ENCODE measurements at places on chromosomes 7 and 10.

DNA sequence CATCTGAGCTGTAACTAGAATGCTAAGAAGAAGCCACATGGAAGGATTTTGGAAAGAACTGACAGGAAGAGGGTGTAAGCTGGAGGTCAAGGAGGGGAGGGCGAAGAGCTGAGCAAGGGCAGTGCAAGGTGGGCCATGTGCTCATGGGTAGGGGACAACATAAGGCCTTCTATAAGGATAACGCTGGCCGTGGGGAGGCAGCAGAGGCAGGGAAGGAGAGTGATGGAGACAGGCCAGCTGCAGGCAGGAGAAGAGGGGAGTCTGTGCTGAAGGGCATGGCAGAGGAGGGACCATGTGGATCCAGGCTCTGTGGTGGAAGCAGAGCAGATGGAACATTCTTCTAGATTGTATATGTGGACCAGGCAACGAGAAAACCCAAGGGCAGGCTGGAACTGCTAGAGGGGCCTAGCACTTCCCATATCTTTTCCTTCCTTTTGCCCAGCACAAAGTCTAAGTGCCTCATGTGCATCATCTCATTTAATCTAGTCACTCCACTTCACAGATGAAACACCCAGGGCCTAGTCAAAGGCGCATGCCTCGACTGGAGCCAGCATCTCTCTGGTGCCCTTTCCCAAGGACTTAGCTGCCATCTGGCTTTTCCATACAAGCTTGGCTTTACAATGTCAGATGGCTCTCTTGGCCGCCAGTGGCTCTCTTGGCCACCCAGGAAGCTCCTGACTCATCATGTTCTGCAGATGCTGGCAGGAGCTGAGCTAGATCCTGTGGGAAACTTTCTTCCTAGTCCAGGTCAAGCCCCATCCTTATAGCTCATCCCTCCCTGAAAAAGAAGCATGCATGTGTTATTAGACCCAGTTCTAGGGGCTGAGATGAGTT, 6.6 kb downstream of the LRRC18 start:
- DNase-seq: no peak

DNA sequence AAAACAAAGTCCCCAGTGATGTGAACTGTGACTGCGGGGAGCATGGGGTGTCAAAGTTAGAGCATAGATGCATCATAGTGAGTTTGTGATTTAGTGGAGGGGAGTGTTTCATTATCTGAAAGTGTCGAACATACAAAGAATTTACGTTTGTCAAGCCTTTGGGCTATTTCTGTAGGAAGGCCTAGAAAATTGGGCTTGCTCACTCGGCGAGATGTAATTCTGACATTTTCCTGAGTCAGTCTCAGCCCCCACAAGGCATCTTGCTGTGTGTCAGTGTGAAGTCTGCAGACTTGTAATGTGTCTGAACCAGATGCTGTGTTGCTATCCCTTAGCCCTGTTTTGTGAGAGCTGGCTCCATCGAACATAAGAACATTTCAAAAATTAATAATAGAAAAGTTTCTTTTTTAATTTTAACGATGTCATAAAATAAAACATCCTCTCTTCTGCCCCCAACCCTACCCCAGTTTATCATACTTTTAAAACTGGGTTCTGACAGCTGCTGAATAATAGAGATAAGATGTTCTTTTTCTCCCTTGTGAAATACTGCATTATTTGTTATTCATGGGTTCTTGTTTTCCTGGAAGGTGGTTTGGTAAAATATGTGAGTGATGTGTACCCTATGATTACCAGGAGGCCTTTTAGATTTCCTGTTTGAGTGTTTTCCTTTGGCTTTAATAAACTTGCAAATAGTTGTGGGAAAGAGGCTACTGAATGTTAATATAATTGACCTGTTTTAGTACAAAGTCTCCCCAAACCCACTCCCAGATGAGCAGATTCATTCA, 207.4 kb downstream of the GPR158 start:
- no peak for DNase-seq

DNA sequence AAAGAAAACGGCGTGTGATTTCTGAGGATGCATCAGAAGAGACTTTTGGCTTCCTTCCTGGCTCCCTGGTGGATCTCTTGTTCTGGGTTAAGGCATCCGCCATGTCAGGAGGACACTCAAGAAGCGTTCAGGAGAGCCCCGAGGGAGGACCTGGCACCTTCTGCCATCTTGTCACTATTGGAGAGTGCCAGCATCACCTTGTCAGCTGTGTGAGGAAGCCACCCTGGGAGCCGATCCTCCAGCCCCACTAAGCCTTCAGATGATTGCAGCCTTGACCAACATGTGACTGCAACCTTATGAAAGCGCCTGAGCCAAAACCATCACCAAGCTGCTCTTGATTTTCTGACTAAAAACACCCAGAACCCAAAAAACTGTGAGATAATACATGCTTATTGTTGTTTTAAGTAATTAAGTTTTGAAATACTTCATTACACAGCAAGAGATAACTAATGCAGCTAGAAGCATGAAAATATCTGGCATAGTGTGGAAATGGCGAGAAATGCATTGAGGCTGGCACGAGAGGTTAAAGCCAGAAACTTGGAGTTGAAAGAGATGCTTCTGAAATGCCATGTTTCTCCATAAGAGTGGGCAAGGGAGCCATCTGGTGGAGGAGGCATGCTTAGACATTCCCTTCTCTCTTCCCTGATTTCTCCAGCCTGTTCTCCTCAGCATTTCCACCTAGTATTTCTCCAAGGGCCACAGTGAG, 5.4 kb upstream of the ZFYVE27 start:
- peak; percentile 17 for DNase-seq

- DNase-seq: no peak
Measured at GRCh38 chr10:70832852-70833528, 17.2 kb downstream of the SGPL1 start.

- no peak for DNase-seq
Measured at GRCh38 chr7:2242541-2243429, 759 bp downstream of the NUDT1 start.

GRCh38 chr7:154591544-154591943, 411.4 kb downstream of the PAXIP1 start:
- no peak for DNase-seq

DNA sequence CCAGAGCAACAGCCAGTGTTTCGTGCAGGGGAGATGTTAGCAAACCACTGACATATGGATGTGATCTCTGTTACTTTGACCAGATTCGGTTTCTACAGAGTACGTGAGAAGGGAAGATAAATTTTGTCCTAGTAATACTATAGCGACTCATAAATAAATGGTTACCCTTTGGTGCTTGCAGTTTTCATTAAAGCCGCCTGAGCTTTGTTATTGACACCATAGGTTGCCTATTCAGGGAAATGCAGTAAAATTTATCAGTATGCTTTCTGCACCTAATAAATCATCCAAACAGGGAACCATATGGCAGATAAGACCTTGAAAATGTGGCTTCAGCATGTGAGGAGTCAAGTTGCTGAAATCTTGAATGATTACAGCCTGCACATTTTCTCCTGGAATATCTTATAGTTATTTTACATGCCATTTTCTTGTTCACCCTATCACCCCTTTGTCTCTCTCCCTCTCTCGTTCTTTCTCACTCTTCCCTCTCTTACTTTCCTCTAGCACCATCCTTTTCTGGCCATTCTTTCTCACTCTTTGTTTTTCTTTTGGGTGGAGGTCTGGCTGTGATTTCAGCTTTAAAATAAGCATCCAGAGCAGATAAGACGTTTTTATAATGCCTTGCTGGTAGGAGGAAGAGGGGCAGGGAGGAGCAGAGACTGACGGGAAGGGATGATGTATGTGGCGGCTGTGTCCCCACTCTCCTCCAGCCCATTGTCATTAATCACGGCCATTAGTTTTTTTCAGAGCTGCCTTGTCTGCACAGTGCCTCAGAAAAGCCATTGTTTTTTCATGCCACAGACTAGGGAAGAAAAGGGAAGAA, 182.5 kb downstream of the LRMDA start:
- DNase-seq: no peak

- DNase-seq: no peak
Measured at GRCh38 chr10:43401627-43402026, 7.4 kb downstream of the HNRNPF start.

DNA sequence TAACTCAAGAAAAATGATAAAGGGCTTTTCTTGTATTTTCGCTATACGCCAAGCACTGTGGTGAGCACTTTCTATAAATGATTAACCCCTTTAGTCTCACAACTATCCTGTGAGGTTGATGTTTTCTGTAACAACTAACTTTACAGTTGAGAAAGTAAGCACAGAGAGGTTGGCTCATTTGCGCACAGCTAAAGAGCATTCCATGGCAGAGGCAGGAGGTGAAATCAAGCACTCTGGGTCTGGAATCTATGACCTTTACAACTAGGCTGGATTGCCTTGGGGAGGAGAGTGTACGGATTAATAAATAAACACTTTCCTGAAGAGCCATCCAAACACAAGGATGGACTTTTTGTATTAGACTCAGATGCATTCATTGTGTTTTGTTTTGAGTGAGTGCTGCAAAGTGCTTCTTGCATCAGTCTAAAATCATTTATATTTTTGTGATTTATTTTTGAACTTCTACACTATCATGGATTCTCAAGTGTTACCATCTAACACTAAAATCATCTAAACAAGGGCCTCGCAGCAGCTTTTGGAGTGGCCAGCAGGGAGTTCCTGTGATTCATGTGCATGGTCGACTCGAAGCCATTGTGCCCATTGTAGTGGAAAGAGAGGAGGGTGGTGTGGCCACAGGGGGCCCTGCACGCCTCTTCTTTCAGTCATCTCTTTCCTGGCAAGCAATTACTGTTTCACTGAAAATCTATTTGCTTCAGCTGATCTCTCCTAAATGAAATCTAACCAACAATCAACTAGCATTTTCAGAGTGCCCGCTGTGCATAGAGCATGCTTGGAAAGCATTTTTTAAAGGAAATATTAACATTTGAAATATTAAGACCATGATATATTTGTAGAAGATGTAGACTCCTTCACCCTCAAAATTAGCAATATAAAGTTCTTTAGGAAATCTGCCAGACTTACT, 633.4 kb upstream of the COBL start:
- no peak for DNase-seq

- no peak for DNase-seq
Measured at GRCh38 chr7:54556121-54556520, 13.9 kb downstream of the VSTM2A start.

GRCh38 chr10:4147245-4147644, 362.2 kb upstream of the KLF6 start:
- no peak for DNase-seq

- DNase-seq: no peak
Measured at GRCh38 chr7:94616855-94617254, 39.1 kb downstream of the SGCE start.

- no peak for DNase-seq
Measured at GRCh38 chr10:123567984-123568739, 98.0 kb upstream of the GPR26 start.

GRCh38 chr7:65250697-65251395, 122.8 kb upstream of the ZNF92 start:
- DNase-seq: no peak

DNA sequence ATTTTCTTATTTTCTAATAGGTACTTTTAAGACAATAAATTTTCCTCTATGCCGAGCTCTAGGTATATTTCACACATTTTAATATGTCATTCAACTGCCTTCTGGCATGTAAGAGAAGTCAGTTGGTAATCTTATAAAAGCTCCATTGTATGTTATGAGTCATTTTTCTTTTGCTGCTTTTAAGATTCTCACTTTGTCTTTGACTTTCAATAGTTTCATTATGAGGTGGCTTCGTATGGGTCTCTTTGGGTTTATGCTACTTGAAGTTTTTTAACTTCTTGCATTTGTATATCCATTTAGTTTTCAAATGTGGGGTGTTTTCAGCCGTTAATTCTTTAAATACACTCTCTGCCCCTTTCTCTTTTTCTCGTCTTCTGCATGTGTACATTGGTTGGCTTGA, 80.5 kb downstream of the ABCA13 start:
- no peak for DNase-seq

- no peak for DNase-seq
Measured at GRCh38 chr10:37479469-37479868, 354.1 kb downstream of the ANKRD30A start.

- DNase-seq: no peak
Measured at GRCh38 chr10:121984463-121984862, 4.5 kb upstream of the TACC2 start.

DNA sequence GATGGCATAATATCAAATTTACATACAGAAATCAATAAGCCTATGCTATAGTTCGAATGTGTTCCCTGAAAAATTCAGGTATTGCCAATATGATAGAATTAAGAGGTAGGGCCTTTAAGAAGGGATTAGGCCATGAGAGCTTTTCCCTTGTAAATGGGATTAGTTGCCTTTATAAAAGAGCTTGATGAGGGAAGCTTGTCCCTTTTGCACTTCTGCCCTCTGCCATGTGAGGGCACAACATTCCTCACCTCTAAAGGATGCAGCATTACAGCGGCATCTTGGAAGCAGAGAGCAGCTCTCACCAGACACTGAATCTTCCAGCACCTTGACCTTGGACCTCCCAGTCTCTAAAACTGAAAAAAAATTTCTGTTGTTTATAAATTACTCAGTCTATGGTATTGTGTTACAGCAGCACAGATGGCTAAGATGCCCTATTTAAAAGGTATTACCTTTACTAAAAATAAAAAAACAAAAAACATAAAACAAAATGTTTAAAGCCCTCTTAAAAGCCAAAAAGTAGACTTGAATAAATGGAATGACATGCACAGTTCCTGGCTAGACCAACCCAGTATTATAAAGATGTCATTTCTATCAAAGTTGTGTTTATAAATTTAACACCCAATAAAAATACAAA, 909.6 kb downstream of the REEP3 start:
- DNase-seq: no peak

DNA sequence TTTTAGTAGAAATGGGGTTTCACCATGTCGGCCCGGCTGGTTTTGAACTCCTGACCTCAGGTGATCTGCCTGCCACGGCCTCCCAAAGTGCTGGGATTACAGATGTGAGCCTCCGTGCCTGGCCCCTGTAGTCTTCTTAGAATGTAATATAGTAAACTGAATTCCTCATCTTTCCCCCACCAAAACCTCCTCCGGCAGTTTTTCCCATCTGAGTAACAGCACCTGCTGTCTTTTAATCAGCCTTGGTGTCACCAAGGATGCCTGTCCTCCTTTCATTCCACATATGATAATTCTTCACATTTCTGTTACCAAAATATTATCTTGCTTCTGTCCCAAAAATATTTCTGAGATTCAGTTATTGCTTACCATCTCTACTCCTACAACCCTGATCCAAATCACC, 80.2 kb downstream of the ZEB1 start:
- no peak for DNase-seq

DNA sequence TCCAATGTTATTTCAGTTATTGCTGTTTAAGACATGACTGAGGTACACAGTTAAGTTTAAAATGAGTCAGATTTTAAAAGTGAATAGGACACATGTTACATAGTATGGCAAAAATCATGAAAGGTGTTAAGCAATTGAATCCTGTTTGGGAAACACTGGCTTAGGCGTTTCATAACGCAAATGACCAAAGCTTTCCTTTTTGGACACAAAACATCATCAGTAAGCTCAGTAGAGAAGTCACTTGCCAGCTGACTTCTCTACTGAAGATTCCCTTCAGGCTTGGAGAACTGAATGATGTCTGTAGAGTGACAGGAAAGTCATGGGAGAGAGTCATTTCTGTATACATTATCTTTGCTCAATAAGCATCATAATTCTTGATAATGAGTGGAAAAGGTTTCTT, 64.4 kb upstream of the RSBN1L start:
- DNase-seq: no peak
